T-cell (primary cell): ENCODE measurements at places on chromosomes 16 and 17.

DNA sequence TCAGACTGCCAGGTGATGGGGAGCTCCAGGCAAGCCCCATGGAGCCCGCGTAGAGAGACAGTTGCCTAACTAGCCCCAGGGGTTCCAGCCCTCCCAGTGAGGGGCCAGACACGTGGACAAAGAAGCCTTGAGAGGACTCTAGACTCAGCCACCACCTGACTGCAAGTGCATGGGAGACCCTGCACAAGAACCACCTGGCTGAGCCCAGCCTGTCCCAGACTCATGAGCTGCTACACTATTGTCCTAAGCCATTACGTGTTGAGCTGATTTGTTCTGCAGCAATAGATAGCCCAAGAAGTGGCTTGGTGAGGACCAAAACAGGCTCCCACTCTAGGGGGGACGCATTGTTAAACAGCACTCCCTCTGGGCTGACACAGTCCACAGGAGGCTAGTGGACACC is 37.6 kb upstream of the KLHDC4 start:
- no peak for DNase-seq

DNA sequence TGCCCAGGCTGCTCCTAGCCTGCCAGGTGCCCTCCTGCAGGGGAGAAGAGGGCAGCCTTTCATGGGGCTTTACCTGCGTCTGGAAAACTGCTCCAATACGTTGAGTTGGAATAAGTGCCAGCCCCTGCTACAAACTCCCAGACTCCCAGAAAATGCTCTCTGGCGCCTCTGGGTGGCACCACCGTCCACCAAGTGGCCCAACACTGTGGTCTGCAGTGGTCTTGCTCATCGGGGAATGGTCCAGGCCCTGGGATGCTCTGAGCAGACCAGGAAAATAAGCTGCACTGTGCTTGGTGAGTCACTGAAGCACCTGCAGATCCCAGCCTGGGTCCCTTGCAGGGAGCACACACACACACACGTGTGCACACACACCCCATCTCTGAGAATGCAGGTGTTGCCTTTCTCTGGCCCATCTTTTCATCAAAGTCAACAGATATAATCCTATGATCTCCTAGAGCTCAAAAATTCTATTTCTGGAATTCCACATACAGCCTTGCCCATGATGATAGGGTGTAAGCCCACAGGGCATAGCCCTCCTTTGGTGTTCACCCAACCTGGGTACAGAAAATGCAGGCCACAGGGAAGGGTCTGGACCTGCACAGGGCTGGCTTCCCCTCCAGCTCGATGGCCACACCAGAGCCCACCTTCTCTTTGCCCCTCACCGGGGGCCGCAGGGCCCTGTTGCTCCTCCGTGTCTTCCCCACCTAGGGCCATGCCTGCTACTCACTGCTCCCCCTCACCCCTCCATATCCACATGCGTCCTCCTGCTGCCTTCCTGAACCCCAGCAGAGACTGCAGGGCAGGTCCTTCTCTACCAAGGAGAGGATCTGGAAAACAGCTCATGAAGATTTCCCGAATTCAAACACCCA is 20.5 kb downstream of the CDIP1 start:
- no peak for DNase-seq

DNA sequence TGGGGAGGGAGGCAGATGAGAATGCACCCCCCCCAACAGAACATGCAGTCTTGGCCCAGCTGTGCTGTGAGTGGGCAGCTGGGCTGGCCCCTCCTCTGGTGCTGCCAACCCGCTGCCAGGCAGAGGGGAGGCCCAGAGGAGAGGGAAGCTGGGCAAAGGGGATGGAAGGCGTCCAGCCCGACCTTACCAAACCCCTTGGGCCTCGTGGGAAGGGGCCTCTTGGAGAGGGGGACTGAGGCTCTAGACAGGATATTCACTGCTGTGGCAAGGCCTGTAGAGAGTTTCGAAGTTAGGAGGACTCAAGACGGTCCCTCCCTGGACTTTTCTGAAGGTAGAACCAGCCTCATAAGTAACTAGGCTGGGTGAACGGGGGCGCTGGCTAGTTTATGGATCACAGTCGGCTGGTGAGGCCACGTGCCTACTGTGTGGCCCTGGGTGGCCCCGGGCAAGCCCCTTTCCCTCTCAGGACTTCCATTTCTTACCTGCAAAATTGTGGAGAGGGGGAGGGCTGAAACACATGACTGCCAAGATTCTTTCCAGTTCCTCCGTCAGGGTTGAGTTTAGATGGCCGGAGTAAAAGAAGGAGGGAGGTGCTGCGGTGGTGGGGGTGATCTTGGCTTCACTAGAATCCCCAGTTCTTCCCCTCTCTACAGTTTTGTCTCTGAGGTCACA is 857 bp upstream of the STAT5A start:
- DNase-seq: no peak

GRCh38 chr16:52078716-52079655 is 468.0 kb downstream of the TOX3 start:
- DNase-seq: no peak

DNA sequence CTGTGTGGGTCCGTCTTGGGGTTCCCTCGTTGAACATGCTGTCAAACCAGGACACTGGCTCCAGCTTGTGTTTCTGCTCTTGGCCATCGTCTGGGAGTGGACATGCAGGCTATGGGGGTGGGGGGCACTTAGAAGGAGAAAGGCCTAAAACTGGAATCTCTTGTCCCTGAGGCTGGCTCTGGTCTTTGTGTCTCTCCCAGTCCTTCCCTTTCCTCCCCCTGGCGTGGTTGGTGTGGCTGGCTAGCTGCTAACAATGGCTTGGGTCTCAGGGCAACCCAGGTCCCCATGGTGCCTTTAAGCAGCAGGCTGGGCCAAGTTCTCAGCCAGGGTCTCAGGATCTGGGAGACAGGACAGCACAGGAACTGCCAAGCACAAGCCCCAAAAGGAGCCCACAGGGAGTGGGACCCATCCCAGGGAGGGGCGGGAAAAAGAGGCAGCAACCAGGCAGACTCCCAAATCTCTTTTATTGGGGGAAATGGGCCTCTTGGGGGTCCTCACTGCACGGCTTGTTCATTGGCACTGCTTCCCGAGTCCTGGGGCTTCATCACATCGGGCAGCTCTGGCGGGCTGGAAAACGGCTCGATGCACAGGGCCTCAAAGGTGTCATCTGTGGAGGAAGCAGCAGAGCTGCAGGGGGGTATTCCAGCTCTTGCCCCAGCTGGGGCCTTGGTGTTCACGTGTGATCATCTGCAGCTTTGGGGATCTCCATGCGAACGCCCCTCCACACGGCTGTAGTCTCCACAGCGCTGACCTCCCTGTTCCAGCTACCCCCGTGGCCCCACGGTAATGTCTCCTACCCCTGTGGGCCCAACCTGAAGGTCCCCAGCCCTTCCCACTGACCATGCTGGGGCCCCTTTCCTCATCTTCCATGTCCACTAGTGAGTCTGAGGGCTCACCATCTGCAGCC is 5.3 kb downstream of the ELOB start:
- no peak for DNase-seq

- no peak for DNase-seq
These were observed 2.8 kb downstream of the P2RX5 start for GRCh38 chr17:3693141-3693540.
